KBM-7 (cell line): ENCODE measurements at places on chromosomes 16 and 17.

DNA sequence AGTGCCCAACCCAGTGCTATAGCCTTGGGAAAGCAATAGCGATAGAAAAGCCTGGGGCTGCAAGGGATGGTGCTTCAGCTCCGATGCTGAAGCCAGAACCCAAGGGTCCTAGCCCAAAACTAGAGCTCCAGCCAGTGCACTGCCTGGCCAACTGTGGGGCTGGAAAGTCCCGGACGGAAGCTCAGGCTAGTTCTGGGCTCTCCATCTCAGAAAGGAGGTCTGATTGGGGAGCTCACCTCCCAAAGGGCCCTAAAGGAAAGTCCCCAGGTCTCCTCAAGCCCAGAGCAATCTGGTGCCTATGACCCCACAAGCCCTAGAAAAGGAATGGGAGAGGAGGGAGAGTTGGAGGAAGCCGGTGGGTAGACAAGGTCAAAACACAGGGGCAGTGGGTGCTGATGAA, 2.0 kb upstream of the ABCC3 start:
- no peak for DNase-seq

DNA sequence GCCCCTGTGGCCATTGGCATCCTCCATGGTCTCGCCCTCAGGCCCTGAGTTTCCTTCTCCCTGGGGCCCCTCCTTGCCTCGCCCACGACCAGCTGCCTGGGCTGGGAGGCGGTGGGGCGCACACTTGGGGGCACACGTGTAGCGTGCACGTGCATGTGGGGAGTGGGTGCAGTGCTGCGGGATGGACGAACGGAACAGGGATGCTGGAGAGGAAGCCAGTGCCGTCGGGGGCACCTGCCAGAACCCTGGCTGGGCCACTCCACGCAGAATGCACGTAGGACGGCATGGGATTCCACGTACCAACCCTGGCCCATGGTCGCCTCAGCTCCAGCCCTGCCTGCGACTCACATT, 80.4 kb downstream of the KLHDC4 start:
- DNase-seq, result no peak

GRCh38 chr17:57911834-57912673, 43.2 kb downstream of the CUEDC1 start:
- DNase-seq, result no peak

GRCh38 chr16:15894571-15895374, 6.4 kb upstream of the CEP20 start:
- DNase-seq, result no peak

GRCh38 chr16:64470916-64471315, 650.9 kb downstream of the CDH11 start:
- DNase-seq, result no peak

- DNase-seq, result peak; percentile 54
Measured at GRCh38 chr17:8793649-8794048, 5.5 kb downstream of the MFSD6L start.

DNA sequence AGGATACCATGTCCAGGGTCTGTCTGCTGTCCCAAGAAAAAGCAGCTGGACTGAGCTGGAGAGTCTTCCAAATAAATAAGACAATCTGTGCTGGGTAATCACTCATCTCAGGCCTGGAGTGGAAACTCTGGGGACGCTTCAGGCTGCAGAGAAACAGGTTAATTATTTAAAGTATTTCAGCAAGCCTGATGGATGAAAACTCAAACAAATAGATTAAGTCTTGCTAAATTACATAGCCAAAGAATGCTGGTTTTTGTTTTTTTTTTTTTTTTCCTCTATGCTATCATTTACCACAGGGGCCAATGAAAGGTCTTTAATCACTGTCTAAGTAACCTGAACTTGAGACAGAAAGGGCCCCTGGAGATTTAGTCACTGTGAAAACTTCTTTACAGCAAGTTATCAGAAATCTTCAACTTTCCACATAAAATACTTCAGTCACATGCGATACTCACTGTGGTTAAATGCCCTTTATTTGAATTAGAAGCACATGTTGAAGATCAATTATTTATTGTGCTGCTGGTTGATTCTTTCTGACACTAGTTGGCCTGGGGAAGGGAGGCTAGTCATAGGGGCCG, 31.0 kb upstream of the KCNJ2 start:
- DNase-seq, result no peak

GRCh38 chr16:11681976-11682654, 13.9 kb downstream of the SNN start:
- DNase-seq, result no peak

GRCh38 chr17:39576187-39576586, 31.5 kb downstream of the NEUROD2 start:
- no peak for DNase-seq

GRCh38 chr16:84553873-84554399, 49.5 kb upstream of the MEAK7 start:
- DNase-seq, result no peak

DNA sequence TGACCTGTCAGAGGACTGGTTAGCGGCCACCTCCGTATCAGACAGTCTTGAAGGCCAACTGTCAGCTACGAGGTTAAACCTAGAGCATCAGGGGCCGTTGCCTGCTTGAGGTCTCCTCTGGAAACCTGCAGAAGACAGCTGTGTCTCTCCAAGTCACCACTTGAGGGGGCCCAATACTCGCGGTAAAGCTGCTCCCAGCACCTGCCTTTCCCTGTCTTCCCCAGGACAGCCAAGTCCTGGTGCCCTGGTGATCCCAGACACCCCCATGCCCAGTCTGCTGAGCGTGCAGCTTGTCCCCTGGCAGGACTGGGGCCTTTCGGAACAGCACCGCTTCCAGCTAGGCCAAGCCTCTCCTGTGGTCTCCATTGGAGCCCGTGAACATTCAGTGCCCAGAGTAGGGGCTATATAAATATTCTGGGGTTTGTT, 80.1 kb downstream of the DNAH17 start:
- DNase-seq, result peak; percentile 83

- DNase-seq, result no peak
Measured at GRCh38 chr16:1772362-1772907, at the start of gene EME2. Gene EME2, plus strand, starts transcription at chr16:1772810. Its CDS starts 418 bp downstream, at chr16:1773228.

DNA sequence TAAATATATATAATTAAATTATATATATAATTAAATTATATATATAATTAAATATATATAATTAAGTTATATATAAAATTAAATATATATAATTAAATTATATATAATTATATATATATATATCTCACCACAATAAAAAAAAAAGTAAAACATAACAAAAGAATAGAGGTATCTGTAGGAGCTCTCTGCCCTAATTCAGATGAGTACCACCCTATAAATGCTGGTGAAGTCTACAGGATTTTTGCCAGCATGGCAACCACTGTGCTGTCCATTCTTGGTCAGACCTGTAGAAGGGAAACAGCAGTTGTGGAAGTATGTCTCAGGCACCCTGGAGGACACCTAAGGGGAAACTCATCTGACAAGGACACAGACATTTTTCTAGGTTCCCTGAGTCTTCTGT, 259.7 kb downstream of the PRKCA start:
- no peak for DNase-seq

GRCh38 chr17:16947470-16947869, 24.4 kb downstream of the TNFRSF13B start:
- DNase-seq, result no peak

DNA sequence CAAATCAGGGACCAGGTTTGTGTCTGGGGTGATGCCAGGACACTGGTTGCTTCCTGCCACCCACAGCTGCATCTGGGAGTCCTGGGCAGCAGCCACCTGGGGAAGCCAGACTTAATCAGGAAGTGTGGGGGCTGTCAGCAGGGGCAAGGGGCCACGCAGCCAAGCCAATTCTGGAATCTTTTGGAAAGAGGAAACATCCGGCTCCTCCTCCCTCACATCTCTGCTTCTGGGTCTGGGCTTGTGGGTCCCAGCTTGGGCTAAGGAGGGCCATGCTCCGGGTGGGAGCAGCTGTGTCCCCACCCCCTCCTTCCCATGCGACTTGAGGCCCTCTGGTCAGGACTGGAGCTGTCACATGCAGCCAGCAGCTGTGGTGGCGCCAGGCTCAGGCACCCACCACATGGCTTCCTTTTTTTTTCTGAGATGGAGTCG, 37.0 kb upstream of the CCDC182 start:
- peak; percentile 48 for DNase-seq

- DNase-seq, result no peak
Measured at GRCh38 chr17:57654040-57654775, 90.9 kb downstream of the CCDC182 start.

DNA sequence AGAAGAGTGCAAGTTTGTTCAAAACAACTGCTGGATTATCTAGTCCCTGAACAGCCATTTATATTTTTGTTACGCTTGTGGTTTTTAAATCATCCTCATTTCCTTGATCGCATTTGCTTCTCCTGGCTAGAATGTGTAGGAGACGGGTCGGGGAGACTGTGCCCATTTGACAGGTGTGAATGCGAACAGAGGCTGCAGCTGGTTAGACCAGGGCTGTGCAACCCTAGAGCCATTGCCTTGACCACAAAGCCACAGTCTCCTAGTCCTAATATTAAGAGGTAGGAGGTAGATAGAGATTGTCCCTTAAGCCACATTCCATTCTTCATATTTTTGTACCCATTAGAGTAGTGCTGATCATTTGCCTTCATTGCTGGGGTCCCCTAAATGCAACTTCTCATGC, 639.1 kb downstream of the WWOX start:
- no peak for DNase-seq

DNA sequence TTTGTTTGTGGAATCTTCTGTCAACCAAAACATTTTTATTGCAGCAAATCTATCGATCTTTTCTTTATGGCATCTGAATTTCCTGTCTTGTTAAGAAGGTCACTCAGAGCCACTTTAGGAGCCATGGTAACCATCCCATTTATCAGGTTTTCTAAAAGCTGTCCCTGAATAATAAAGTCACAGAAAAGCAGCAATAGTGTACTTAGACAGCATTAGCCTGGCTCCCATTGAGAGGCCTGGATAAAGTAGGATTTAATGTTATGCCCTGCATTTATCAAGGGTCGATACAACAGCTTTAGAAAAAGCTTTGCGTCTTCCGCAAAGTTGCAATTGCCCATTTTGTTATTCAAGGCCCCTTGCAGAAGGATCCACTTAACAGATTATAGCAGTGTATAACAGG, 10.1 kb upstream of the CD300LF start:
- no peak for DNase-seq

- DNase-seq, result no peak
Measured at GRCh38 chr17:56150649-56151048, 2.6 kb upstream of the ANKFN1 start.

GRCh38 chr17:43126911-43127290, 1.7 kb upstream of the BRCA1 start:
- DNase-seq, result no peak

GRCh38 chr17:16507918-16508533, 16.0 kb upstream of the LRRC75A start:
- no peak for DNase-seq

DNA sequence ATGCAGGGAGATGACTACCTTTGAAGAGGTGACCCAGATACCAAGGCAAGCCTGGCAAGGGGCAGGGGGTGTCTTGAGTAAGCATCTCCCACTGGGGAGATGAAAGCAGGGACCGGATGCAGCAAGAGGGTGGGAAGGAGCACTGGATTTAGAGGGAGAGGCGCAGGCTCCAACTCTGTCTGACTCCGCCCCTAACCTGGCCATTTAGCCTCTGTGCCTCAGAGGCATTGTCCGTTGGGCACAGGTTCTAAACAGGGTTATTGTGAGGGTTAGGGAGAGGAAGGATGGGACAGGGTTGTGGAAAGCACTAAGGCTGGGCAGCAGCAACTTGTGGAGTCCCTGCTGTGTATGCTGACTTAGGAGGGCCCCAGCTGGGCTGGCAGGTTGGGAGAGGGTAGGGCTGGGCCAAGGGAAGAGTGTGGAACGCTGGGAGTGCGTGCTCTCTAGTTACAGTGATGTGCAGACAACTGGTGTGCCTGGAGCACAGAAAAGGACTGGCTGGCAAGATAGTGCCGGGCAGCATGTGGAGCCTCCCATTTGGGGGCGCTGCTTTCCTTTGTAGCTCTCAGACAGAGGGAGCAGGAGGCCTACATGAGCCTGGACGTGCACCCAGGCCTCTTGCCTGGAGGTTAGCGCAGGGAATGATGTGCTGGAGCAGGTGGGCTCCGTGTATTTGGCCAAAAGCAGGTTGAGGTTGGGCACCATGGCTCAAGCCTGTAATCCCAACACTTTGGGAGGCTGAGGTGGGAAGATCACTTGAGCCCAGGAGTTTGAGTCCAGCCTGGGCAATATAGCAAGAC, 26.2 kb downstream of the TBX2 start:
- peak; percentile 26 for DNase-seq

- no peak for DNase-seq
Measured at GRCh38 chr17:40023590-40024292, 8.5 kb downstream of the CSF3 start.

DNA sequence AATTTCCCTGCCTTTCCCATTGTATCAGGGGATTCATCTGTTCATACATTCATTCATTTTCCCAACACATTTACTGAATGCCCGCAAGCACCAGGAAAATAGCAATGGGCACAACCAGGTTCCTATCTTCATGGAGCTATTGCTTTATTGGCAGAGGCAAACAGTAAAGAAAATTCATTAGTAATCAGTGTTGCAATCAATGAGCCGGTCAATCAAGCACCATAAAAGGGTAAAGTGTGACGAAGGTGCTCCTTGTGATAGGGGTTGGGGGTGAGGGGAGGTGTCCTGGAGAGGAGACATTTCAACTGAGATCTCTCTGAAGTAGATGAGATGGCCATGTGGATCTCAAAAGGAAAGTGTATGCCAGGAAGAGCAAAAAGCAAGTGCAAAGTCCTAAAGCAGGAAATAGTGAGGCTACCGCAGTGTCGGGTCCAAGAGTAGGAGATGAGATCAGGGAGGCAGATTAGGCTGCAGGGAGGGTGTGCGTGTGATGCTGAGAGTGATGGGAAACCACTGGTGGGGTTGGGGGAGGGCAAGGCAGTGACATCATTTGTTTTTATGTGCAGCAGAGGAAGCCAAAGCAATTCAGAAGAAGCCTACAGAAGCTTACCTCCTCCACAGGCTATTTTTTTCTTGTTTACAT, 28.4 kb downstream of the CDH13 start:
- peak; percentile 83 for DNase-seq

DNA sequence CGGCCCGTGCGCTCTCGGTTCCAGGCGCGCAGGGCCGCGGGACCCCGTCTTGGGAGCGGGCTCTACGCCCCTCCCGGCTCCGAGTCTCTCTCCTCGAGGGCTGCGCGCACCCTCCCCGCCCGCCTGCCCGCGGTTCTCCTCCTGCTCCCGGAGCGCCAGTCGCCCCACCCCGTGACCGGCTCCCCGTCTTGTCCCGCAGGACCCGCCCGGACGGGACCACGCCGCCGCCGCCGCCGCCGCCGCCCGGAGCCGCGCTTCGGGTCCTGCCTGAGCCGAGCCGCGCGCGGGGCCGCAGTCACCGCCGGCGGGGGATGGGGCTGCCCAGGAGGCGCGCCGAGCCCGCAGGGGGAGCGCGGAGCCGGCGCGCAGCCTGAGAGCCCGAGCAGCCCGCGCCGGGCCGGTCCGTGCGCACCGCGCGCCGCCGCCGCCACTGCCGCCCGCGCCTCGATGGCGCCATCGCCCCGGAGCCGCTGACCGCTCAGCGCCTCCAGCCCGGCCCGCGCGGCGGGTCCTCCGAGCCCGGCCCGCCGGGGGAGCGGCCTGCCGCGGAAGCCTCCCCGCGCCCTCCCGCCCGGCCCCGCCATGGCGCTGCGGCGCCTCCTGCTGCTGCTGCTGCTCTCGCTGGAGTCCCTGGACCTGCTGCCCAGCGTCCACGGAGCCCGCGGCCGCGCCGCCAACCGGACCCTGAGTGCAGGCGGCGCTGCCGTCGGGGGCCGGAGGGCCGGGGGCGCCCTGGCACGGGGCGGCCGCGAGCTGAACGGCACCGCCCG, at the start of gene SHISA6:
Gene SHISA6 (plus strand): TSS at position 373 of the 770 bp plus-strand sequence.
- no peak for DNase-seq

GRCh38 chr16:6122401-6122800, 1024.8 kb upstream of the EEF2KMT start:
- DNase-seq, result no peak
